Right renal cortex interstitium (tissue), 3 donors: ENCODE measurements at places on chromosomes 7 and 10. TPM values are rescaled to one million over a fixed set of nuclear protein-coding genes. Genes with fewer than 3 reads are reported as not detected.

LRRC61 gene
- 23.0 TPM for polyA plus RNA-seq

SLC26A3 gene
- 0.19 TPM for polyA plus RNA-seq

TBX20 gene
- not detected for polyA plus RNA-seq

SKIDA1 gene
- 10.3 TPM for polyA plus RNA-seq

- no peak for DNase-seq
Measured at GRCh38 chr10:96641396-96642295, 54.8 kb upstream of the TM9SF3 start.

DNA sequence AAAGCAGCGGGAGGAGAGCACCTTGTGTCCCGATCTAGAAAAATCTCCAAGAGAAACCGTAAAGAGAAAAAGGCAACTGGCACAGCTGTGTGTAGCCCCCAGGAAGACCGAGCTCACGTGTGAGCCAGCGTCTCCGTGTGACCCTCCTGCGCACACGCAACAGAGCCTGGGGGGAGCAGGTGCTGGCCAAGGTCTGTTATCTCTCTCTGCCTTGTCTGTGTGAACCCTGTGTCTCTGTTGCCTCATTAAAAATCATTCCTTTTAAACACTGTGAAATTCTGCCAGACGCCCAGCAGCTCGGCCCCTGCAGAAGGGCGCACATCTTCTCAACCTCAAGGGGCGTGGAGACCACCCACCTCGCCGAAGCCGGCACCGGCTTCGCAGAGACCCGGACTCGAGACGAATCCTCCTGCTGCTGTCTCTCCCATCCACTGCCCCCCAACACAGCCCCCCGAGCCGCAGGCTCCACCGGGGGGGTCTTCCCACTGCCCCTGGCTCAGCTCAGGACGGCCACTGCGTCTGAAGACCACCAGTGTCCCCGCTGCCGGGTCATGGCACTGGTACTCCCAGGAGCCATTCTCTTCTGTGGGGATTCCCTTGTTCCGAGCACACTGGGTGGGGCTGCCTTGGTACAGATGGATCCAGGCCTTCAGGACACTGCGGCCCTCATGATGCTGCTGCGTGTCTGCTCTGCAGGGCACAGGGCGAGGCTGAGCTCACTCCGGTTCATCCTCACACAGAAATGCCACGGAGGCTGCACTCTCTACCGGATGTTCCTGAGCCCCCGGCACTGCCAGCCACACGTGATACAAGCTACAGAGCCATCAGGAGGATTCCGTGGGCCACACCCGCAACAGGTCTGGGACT is 94.3 kb upstream of the DNAAF5 start:
- DNase-seq = no peak

- no peak for DNase-seq
Measured at GRCh38 chr10:86840498-86840897, 84.1 kb downstream of the BMPR1A start.

DNA sequence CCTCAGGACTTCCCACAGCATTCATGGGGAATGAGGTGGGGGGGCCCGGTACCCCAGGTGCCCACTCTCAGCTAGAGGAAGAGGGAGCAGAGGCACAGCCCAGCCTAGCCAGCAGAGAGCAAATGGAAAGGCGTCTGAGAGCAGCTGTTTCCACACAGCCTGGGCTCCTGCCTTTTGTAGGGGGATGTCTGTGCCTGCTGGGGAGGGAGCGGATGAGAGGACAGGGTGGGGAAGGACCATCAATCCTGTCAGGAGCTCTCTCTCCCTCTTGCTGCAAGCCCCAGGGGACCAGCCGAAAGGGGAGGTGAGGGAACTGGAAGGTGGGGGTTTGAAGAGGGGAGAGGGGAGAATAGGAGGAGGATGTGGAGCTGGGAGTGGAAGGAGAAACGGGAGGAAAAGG is at the start of gene PKD2L1:
PKD2L1 (minus strand) TSS at position 150 of the 400 bp plus-strand sequence; CDS start at position 25, 125 bp downstream.
- DNase-seq = no peak
